ENCODE measurements at places on chromosomes 3 and 15.

DNA sequence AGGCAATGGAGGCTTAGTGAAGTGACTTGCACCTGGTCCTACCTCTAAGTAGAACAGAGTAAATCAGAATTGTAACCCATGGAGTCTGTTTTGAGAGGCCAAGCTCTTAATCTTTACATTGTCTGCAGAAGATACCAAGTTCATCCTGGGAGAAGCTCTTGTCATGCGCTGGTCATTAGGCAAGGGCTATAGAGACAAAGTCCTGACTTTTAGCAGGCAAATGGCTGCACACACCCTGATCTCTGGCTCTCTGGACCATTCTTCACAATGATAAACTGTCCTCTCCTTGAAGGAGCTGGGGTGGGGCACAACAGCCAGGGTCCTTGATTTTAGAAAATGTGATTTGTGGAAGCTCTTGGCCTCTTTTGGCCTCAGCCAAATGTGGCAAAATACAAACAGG lies 65.4 kb downstream of the MCTP2 start:
- DNase-seq, result no peak

DNA sequence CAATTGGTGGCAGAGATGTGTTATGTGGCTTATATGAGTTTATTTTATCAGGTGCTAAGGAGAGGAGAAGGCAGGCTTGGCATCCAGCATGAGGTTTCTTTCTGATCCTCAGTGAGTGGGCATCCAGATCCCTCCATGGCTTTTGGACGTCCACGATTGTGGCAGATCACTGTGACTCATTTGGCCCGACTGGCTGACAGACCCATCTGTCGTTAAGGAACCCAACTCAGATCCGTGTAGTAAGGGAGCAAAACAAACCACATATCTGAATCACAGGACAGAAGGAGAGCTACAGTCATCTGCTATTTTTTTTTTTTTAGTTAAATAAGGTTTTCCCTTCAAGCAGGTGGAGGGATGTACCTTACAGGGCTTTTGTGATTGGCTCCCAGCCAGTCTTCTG lies 197.0 kb upstream of the KCNH8 start:
- no peak for DNase-seq

- no peak for DNase-seq
Measured at GRCh38 chr3:38264353-38264771, 1.2 kb upstream of the SLC22A13 start.

GRCh38 chr3:14303336-14304100 lies 98.9 kb upstream of the SLC6A6 start:
- peak; percentile 14 for DNase-seq

GRCh38 chr3:49671291-49672288 lies 2.6 kb upstream of the APEH start:
- DNase-seq, result peak; percentile 70

- DNase-seq, result no peak
Measured at GRCh38 chr15:73621286-73621826, 11.8 kb downstream of the NPTN start.

- no peak for DNase-seq
Measured at GRCh38 chr3:212432-212831, 15.9 kb downstream of the CHL1 start.

- DNase-seq, result peak; percentile 53
Measured at GRCh38 chr3:57998366-57999283, 9.6 kb upstream of the FLNB start.

DNA sequence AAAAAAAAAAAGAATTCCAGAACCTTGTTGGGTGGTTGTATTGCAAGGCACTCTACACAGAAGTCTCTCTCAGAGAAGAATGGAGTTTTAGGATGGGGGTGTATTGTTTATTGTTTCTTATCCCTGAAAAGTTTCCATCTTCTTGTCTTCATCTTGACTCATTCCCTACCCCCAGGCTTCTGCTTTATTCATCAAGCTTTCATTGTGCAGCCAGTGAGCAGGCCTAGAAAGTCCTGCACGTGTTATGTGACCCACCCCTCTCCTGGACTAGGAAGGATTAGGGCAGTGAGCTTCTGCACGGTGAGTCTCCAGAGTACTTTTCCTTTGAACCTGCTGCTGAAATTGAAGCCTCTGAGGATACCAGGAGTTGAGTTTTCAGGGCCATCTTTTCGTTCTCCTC lies 150.9 kb upstream of the IL12A start:
- DNase-seq, result no peak

DNA sequence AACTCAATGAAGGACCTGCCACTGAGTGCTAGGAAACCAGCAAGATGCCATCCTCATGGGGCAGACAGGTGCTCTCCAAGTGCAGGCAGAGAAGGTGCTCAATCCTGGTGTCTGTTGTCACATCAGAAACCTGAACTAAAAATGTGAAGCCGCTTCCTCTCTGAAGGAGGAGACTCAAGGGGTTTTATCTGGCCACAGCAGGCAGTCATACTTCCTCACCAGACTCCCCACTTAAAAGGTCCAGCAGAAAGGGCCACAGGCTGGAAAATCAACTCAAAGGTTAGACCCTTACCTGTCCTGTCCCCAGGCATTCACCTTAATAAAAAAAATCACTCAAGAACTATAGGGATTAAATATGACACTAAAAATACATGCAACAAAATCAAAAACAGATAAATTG lies 4.8 kb downstream of the CCDC12 start:
- no peak for DNase-seq

DNA sequence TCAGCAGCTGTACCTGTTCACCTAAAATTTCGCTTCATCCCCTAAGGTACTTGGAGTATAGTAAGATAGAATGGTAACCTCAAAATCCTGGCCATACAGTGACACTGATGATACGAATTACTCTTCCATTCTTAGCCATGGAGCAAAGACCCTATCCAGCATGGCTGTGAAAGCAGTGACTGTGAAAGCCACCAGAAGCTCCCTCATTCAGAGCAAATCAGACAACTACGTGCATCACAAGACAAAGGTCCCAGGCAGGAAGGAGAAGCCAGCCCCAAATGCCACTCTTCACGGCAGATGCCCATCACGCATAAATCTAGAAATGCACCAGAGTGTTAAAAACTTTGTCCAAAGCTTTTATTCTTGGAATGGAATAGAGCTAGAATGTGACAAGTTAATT lies 99.4 kb downstream of the GABRB3 start:
- no peak for DNase-seq

DNA sequence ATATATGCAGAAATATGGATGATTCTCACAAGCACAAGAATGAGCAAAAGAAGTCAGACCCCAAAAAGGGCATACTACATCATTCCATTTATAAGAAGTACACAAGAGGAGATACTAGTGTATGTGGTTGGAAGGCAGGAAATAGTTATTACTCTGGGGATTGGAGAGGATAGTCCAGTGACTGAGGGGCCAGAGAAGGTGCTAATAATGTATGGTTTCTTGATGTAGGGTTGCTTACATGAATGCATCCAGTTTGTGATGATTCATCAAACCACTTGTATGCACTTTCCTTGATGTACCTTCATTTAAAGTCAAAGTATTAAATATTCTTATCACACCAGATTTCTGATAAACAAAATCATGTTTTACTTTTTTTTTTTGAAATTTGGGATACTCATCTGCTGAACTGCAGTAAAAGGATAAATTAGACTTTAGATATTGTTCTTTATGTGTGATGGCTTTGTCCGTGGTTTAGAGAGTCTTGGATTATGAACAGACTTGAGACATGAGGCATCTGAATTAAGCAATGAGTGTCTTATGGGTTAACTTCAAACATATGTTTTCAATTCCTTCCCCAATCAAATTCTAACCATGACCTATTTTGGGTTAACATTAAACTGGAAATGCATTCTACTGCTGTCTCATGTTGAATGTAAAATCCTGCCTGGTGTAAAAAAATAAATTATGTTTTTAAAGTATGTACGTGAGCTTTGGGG lies 171.2 kb downstream of the SEMA6D start:
- no peak for DNase-seq

GRCh38 chr3:60781935-60782334 lies 469.3 kb downstream of the FHIT start:
- no peak for DNase-seq

DNA sequence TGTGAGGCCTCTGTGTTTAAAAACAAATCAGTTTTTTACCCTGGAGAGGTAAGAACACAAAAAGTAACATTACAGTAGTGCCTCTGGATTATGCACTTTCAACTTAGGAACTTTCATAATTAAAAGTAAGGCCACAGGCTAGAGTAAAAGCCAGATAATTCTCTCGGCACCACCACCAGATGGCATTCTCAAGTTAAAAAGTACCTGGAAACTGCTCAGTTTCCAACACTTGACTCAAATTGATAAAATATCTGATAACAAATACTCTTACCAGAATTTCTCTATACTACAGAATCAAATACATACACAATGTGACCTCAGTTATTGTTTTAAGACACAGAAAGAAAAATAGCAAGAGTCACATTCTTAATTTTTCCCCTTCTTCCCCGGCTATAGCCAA lies 19.9 kb downstream of the SPICE1 start:
- peak; percentile 48 for DNase-seq

DNA sequence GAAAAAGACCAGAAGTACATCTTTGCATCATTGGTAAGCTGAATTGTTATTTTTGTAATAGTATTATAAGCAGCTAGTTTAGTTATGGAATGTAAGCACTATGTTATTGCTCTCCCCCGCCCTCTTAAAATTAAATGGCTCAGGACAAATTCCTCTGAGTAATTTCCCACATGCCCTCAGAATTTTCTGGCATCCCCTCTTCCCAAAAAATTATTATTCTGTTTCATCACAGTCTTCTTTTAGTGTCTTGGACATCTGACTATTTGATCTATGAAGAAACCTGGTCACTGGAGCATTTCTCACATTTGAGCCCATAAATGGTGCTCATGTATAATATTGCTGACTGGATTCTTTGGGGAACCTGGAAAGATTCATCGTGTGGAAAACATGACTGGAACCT lies 68.3 kb downstream of the KLHL25 start:
- peak; percentile 60 for DNase-seq

DNA sequence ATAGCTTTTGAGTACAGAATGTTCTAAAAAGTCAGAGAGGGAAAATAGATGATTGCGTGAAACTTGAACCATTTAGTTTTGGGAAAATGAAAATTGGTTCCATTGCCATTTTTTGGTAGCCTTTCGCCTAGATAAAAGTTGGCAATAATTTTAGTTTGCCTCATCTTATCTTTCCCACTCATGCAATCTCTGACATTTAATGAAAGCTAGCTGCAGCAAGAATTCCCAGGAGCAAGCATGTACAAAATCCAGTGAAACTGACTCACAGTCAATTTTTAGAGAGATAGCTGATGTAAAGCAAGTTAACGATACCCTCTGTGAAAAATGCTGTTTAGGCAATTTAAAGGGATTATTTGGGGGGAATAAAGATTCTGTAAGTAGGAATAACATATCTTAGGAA lies 797.4 kb downstream of the GRM7 start:
- DNase-seq, result peak; percentile 59

DNA sequence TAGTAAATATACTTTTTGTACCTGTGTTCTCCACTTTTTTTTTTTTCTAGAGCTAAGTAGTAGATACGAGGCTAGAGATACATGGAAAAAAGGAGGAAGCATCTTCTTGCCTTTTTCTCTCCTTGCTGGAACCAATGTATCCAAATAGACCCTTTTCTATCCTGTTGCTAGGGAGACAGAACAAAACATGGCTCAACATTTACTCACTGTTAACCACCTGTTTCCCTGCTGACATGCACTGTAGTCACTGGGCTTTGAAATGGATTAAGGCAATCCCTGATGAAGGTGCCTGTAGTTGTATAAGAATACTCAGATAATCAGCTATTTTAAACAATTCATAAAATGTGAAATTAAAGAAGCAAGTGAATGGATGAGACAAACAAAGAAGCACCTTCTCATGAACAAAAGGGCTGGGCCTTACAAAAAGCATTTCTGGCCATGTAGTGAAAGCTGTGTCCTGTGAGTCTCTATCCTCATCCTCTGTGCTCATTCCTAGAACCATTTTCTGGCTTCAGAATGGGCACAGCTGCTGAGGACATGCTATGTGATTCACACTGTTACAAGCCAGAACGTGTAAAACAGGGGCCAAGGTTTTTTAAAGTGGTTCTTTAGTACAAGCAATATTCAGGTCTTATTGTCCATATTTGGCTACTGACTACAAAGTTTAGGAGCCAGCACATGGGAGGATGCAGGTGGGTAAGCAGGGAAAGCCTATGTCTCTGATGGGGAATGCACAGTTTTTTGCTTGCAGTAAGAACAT lies 100.4 kb upstream of the NDN start:
- no peak for DNase-seq

DNA sequence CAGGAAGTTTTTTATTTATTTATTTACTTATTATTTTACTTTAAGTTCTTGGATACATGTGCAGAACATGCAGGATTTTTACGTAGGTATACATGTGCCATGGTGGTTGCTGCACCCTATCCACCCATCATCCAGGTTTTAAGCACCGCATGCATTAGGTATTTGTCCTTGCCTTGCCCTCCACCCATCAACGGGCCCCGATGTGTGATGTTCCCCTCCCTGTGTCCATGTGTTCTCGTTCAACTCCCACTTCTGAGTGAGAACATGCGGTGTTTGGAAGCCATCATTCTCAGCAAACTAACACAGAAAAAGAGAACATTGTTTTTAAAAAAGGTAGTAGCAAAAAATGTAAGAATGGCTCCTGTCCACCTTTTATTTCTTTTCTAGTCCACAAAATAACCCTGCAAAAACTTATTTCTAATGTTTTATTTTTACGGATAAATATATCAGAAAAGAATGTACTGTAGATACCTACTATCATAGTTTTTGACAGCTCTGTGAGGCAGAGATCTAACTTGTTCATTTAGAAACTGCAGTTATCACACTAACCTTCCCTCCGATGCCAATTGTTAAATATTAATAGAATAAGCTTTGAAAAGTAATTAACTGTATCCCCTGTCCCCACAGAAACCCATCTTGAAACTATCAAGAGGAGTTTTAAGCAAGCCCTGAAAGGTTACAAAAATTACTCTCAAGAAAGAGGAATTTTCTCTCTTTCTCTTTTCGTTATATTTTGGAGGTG lies 189.2 kb downstream of the LPP start:
- no peak for DNase-seq

DNA sequence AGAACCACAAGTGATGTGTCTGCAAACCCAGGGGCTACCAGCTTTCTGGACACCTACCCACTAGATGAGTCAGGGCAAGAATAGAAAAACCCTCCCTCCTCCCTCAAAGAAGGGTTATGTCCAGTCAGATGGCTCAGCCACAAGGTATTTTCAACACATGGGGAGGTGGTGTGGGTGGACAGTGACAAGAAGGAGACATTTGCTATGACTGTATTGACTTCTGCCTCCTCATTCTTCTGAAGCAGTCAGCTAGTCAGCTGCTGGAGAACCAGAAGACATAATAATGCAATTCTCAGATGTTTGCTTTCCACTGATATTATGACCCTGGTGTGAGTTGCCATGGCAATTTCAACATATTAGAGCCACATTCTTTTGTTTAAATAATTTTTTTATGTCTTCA lies 66.7 kb upstream of the GOLGA8B start:
- DNase-seq, result peak; percentile 70

DNA sequence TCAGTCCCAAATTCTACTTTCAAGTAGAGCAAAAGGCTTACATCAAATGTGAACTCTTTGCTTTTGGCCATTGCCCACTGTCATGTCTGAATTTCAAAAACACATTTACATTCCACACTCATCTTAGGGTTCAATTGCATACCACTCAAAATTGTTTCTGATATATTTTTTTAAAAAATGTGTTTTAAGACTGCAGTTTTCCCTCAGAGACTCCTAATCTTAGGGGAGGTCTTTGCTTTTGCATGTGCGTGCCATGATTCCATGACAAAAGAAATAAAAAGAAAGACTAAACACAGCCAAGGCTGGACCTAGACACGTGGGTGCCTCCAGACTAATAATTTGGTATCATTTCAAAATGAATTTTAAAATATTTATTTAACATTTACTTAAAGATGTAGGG lies 396.8 kb upstream of the RASGRP1 start:
- DNase-seq, result peak; percentile 35
